ENCODE measurements at places on chromosomes 12 and 14. TPM values are rescaled to one million over a fixed set of nuclear protein-coding genes. Genes with fewer than 3 reads are reported as not detected.
A peak's percentile ranks its signal among the peaks of the same experiment; 100 is the strongest.

TIGAR gene
- 4.8 TPM for total RNA-seq

CDKN3 gene
- total RNA-seq: 96.1 TPM

TSPAN19 gene
- total RNA-seq: not detected

ENO2 gene
- 40.3 TPM for total RNA-seq

LBHD2 gene
- total RNA-seq: not detected

TCL1B gene
- total RNA-seq: not detected

DNA sequence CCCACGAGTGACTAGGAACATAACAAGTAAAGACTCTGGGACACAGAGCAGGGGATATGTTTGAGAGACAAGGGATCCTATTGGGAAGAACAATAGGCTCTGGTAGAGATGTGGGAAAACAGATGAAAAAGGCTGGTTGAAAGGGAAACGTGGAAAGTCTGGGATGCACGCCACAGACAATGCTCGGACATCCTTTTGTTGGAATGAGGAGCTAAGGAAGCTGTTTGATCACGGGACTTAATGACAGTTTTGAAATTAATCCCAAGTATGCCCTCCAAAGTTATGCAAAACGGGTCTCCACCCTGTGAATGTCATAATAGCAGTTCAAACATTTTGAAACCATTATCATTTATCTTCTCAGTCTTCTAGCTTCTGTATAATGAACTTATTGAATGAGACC is 31.7 kb upstream of the ANO2 start:
- H3K4me1 ChIP-seq: no peaks in the 10 kb centered on the region
- no peak for DNase-seq
- no peaks in the 10 kb centered on the region for H3K27me3 ChIP-seq
- no peak overlapping the region for H3K27ac ChIP-seq

DNA sequence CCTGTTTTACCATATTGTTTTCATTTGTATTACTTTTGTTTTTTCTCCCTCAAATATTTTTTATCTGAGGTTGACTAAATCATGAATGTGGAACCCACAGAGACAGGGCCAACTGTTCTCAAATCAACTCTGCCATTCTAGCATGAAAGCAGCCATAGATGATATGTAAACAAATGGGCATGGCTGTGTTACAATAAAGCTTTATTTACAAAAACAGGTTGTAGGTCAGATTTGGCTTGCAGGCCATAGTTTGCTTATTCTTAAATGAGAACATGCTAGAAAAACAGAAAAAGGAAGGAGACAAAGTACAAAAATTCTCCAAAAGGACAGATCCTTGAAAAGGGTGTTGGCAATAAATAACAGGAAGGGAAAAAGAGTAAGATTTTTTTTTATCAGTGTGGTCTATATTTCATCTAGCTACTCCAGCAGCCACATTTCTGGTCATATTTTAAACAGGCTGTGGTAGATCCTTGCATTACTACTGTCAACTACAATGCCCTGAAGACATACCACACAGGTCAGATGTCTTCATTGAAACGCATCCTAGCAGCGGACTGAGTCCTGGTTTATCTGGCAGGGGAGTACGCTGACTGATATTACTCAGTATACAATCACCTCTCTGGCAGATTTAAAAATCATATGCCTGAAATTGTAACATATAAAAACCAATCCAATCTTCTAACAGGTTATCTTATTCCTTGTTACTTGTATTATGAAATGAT is 42.9 kb downstream of the SPPL3 start:
- H3K27ac ChIP-seq: no peak overlapping the region
- no peak for DNase-seq
- no peak overlapping the region for H3K4me3 ChIP-seq
- H3K36me3 ChIP-seq: no peaks in the 10 kb centered on the region

DNA sequence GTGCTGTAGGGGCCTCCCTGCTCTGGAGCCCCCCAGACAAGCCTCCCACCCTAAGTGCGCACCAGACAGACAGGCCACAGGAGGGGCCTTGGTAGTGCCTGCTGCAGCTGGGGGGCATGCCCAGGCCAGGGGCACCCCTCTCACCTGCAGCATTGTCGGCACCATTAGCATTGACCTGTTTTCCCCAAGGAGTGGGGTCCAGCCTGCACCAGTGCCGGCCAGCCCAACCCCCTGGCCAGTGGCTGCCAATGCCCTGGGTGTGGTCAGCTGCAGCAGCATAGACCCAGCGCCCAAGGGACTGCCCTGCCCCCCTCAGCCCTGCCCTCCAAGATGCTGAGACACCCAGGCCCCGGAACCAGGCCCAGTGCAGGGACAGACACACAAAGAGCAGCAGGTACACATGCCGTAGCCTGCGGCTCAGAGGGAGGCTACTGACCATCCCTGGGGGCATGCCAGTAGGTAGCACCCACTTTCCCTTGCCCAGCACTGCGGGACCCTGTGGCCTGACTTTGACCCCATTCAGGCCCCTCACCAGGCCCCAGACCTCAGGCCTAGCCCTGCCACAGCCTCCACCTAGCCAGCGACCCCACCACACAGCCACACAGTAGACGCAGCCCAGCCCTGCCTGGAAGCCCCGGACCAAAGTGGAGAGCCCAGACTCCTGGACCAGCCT is 1.0 kb downstream of the AHNAK2 start:
- no peaks in the 10 kb centered on the region for H3K27me3 ChIP-seq
- no peak overlapping the region for H3K4me3 ChIP-seq
- DNase-seq: no peak
- H3K36me3 ChIP-seq: no peaks in the 10 kb centered on the region
- H3K4me1 ChIP-seq: peaks cover 7% of the 10 kb centered on the region

DNA sequence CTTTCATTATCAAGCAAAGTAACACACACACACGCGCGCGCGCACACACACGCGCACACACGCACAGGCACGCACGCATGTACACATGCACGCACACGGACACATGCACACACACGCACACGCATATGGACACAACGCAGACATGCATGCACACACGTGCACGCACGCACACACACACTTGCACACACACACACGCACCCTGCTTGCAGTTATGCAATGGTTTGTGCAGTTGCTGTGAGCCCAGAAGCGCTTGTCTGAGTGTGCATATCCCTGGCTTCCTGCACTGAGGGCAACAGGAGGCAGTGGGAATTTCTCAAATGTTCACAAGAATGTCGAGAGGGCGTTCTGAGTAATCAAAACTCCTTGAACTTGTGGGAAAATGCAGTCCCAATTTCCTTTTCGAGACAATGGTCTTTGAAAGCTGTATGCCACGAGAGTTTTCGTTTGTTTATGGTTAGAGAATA is 41.6 kb downstream of the NFKBIA start:
- DNase-seq: no peak
- H3K4me1 ChIP-seq: peaks cover 10% of the 10 kb centered on the region
- no peak overlapping the region for H3K4me3 ChIP-seq

DNA sequence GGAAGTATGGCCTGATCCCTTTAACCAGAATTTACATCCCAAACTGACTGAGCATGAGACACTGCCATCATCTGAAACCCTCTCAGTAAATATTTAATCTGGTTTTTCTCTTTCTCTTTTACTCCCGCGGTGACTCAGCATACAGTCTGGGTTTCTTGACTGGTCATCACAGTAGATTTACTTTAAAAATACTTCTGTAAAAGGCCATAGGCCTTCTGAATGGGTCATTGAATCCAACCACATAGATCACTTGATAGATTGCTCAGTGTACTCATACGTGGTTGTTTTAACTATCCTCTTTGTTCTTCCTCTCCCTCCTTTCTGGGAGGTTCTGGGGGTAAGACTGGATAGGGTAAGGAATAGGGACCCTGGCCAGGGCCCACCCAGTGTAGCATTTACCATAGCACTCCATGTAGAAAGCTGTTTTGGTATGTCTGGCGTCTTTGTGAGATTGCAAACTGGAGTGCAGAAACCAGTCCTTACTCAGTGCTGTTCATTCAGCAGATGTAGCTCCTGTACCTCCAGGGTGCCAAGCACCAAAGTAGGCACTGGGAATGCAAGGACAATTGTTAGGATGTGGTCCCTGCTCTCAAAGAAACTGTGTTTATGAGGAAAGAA is 165.7 kb downstream of the SRGAP1 start:
- no peaks in the 10 kb centered on the region for H3K4me1 ChIP-seq
- no peak overlapping the region for H3K27ac ChIP-seq
- H3K27me3 ChIP-seq: no peaks in the 10 kb centered on the region
- no peaks in the 10 kb centered on the region for H3K36me3 ChIP-seq
- H3K4me3 ChIP-seq: no peak overlapping the region

GRCh38 chr14:49036984-49037516 is 549.1 kb downstream of the RPS29 start:
- H3K4me3 ChIP-seq: no peak overlapping the region
- no peaks in the 10 kb centered on the region for H3K36me3 ChIP-seq
- no peaks in the 10 kb centered on the region for H3K27me3 ChIP-seq
- no peaks in the 10 kb centered on the region for H3K4me1 ChIP-seq
- no peak for DNase-seq

- no peak overlapping the region for H3K27ac ChIP-seq
- H3K36me3 ChIP-seq: no peaks in the 10 kb centered on the region
- H3K4me3 ChIP-seq: no peak overlapping the region
- peaks cover 37% of the 10 kb centered on the region for H3K4me1 ChIP-seq
- DNase-seq: no peak
- H3K27me3 ChIP-seq: no peaks in the 10 kb centered on the region
Observed at GRCh38 chr12:57895389-57896114, 45.8 kb upstream of the ATP23 start.

GRCh38 chr14:94888121-94888520 is 118.2 kb upstream of the GSC start:
- DNase-seq: peak; percentile 84
- no peaks in the 10 kb centered on the region for H3K36me3 ChIP-seq
- H3K4me1 ChIP-seq: peaks cover 12% of the 10 kb centered on the region
- no peak overlapping the region for H3K27ac ChIP-seq
- H3K4me3 ChIP-seq: 0 out of 2 replicates have a peak overlapping the region, but pooled peaks have one; percentile 2

GRCh38 chr12:10178821-10179220 is at the start of gene TMEM52B:
Gene TMEM52B (plus strand): TSS chr12:10179032. CDS start chr12:10179575, 543 bp downstream.
- no peaks in the 10 kb centered on the region for H3K36me3 ChIP-seq
- H3K4me3 ChIP-seq: no peak within 1 kb of the TSS
- H3K27ac ChIP-seq: no peak within 1 kb of the TSS
- no peak for DNase-seq

DNA sequence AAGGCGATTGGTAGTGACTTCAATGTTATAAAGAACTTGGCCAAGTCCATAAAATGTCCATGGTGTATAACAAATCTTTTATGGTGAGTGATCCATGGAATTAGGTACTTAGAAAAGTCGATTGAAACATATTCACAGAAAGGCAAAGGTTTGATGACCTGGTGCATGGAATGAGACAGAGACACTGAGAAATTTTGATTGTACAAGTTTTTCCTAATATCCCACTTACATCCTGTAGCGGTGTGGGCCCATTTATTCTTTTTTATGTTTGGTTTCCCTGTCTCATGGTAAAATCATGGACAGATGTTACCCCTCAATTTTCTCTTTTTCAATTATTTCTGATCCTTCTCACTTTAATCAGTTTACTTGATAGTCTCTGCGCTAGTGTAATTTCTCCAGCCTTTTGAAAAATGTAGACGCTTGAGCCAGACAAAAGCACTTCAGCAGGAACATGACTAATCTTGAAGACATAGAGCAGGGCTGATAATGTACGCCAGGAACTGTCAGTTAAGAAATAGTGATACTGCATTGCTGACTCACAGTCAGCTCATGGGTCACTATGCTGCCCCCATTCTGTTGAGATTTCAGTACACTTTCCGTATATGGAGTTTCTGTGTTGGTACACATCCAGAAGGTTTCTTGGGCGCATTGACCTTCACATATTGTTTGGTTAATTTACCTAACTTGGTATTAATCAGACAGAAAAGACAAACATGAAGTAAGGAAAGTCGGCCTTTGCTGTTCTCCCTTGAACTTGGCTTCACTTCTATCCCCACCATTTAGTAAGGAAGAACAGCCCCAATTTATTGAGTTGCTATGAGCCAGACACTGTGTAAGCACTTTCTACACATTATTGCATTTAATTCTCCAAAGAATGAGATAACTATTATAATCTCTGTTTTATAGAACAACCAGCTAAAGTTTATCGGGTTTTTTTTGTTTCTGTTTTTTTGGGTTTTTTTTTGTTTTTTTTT is 841.7 kb downstream of the DIO2 start:
- H3K4me3 ChIP-seq: no peak overlapping the region
- no peak overlapping the region for H3K27ac ChIP-seq
- no peaks in the 10 kb centered on the region for H3K4me1 ChIP-seq

GRCh38 chr14:95128140-95128539 is 29.2 kb downstream of the DICER1 start:
- H3K36me3 ChIP-seq: peaks cover 89% of the 10 kb centered on the region
- H3K4me1 ChIP-seq: peaks cover 13% of the 10 kb centered on the region
- DNase-seq: no peak
- H3K27me3 ChIP-seq: no peaks in the 10 kb centered on the region
- H3K27ac ChIP-seq: no peak overlapping the region
- H3K4me3 ChIP-seq: no peak overlapping the region

- no peak overlapping the region for H3K27ac ChIP-seq
- H3K36me3 ChIP-seq: no peaks in the 10 kb centered on the region
- DNase-seq: no peak
- no peaks in the 10 kb centered on the region for H3K4me1 ChIP-seq
- no peak overlapping the region for H3K4me3 ChIP-seq
- H3K27me3 ChIP-seq: no peaks in the 10 kb centered on the region
Observed at GRCh38 chr12:60148109-60148508, 552.3 kb downstream of the SLC16A7 start.

DNA sequence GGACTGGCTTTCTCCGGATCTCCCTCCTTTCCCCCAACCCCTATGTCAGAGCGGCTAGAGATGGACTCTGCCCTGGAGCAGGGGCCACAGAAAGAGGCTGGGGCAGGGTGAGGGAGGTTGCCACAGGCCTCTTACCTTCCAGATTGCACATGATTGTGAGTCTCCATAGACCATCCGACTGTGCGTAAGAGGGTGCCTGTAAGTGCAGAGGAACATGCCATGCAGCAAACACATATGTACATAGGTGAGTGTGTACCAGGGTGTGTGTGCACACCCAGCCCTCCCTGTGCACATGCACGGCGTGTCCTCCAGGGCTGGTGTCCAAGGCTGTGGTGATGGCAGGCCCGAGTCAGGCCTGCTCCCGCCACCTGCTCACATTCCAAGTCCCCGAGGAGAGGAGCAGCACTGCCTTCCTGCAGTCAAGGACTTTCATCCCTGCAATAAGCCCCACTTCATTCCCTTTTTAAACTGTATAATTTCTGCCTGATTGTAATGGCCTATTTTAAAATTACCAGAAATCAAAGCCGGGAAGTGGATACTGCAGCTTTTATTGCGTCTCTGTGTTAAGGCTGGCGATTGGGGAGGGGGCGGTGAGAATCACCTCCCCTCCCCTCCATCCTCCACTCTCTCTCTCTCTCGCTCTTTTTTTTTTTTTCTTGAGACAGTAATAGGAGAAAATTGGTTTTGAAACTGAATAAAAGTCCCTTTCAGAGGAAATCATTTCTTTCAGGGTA is 28.5 kb downstream of the FAM222A start:
- no peaks in the 10 kb centered on the region for H3K27me3 ChIP-seq
- DNase-seq: no peak
- H3K27ac ChIP-seq: no peak overlapping the region
- no peak overlapping the region for H3K4me3 ChIP-seq
- no peaks in the 10 kb centered on the region for H3K4me1 ChIP-seq

DNA sequence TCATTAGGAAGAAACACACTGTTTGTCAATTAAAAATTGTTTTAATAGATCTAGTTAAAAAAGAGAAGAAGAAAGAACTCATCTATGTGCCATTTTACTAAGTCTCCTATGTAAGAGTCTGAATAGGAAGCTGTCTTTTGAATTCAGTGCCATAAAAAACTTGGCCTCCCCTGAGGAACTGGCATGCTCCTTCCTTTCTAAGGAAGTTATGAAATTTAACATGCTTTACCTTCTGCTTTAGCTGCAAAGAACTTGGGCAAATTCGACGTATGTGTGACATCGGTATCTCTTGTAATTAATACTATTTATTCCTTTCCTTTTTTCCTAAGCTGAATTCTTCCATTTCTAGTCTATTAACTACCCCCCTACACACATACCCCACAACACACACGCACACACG is 12.5 kb downstream of the TM7SF3 start:
- H3K4me1 ChIP-seq: peaks cover 50% of the 10 kb centered on the region
- no peak for DNase-seq
- no peak overlapping the region for H3K4me3 ChIP-seq
- peaks cover 8% of the 10 kb centered on the region for H3K36me3 ChIP-seq
- peak overlapping the region; percentile 92 for H3K27ac ChIP-seq
- H3K27me3 ChIP-seq: no peaks in the 10 kb centered on the region
